ENCODE measurements at places on chromosomes 11 and 22.

DNA sequence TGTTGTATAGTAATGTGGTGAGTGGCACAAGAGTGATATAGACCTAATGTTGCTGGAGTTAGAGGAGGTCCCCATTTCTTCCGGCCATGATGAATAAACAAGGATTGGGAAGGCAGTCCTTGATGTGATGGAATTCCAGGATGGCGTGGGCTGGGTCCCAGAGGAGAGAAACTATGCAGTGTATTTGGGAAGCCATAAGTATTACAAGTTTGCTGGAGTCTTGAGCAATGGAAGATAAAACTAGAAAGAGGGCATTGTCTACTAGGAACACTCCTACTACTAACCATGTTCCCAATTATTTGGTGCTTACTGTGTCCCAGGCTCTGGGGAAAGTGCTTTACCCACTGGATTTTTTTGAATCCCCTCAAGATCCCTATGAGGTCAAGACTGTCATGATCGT, 20.0 kb downstream of the LDLRAD3 start:
- no peak for DNase-seq

DNA sequence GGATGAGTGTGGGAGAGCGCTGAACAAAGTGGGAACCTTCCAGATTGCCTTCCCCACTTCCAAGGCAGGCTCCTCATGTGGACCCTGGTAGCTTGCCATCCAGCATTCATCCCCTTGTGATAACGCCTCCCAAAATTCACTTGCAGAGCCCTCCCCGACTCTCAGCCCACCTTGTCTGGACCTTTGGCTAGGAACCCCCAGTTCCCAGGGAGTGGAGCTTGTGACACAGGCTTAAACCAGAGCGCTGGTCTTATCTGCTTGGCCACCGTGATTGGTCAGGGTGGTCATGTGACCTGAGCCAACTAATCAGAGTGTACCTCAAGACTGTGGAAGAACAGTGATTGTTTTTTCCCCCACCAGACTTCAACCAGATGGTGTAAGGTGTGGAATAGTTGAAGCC, 9.6 kb upstream of the SLC35C1 start:
- DNase-seq = no peak

DNA sequence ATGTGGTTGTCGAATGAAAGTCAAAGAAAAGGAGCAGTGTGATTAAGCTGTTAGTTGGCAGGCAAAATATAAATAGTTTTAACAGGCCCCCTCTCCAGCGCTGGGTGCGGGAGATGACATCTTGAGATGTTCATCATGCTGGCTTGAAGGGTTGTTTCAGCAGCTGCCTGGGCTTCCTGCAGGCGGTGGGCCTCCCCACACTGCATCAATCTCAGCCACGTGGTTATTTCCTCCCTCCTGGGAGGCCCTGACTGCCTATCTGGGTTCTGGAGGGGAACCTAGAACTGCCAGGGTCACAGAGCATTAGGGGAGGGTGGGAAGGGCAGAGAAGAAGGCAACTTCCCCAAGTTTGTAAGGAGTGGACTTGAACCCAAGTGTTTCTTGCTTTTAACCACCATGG, 173.3 kb upstream of the SYT13 start:
- DNase-seq = no peak

DNA sequence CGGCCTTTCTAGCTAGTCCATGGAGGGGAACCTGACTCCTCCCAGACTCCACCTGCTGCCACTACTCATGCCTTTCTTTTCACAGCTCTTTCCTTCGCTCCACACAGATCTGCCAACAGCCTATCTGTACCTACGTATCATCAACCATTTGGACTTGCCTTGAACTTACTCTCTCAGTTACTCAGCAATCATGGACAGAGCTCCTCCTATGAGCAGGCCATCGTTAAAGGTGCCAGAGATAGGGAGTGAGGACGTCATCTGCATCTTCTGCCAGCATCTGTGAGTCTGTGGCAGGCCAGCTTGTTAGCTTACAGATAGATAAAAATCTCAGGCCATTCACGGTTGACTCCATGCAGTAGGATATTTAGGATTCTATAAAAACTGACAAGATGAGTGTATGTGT, 162.9 kb upstream of the ZBED5 start:
- DNase-seq = no peak

DNA sequence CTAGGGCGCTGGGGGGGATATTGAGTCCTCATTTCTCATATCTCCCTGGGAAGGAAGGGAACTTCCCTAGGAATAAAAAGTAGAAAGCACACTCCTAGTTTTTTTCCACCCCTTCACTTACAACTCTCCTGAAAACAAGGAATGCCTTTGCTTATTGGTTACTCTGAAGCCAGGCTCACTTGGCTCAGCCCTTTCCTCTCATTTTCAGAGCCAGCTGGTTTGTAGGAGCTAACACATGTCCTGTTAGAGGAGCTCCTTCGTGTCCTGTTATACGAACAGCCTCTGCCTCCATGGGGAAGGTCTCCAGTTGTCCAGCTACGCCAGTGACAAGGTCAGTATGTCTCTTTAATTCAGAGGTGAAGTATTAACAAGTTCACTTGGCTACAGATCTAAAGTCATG, 17.6 kb downstream of the ALKBH8 start:
- DNase-seq = no peak

- peak; percentile 70 for DNase-seq
Measured at GRCh38 chr22:39900306-39901227, at the start of gene GRAP2. TSS of gene GRAP2 (plus strand) at chr22:39901084. CDS start at chr22:39947107, 46,023 bp downstream.

GRCh38 chr11:113331441-113331840, 17.1 kb downstream of the TTC12 start:
- no peak for DNase-seq

DNA sequence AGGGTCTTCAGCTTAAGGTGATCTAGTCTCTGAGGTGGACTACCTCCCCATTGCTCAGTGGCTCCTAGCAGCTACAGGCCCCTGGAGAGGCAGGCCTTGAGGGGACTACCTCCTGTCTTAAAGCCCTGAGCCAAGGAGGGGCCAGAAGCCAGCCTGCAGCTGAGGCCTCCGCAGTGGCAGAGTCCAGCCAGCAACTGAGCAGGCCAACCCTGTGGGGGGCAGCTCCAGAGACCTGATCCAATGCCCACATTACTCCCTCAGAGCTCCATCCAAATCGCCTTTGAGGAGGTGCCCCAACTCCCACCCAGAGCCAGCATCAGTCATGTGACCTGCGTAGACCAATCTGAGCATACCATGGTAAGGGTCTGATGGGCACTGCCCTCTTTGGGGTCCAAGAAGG, 2.7 kb downstream of the C2CD2L start:
- no peak for DNase-seq

DNA sequence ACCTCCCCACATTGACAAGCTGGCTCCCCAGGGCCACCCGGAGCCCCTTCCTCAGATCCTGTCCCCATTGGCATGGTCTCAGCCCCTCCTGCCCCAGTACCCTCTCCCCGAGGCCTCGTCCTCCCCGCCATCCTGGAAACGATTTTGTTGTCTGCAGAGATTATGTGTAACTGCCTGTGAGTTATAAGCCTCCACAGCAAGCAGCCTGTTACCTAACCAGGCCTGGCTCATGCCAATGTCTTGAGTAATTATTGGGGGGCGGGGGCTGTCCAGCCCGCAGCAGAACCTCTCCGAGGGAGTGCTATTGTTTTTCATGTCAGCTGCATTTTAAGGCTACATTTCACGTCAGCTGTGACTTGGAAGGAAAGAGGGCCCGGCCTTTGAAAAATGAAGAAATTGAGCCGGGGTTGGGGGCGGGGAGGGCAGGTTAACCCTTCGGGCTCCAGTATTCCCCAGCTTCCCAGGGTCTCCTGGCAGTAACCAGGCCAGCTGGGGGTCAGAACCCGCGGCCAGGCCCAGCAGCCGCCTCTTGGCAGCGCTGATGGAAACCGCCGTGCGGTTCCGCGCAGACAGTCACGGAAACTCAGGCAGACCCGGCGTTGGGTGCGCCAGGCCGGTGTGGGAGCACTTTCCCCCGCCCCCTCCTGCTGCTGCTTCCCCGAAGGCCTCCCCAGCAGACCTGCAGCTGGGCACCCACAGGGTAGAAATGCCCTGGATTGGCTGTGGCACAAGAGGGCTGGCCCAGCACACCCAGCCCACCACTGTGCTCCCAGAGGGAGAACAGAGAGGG, 59.5 kb downstream of the CDKN1C start:
- no peak for DNase-seq

- DNase-seq = no peak
Measured at GRCh38 chr11:116807601-116808261, 15.4 kb downstream of the APOA4 start.

DNA sequence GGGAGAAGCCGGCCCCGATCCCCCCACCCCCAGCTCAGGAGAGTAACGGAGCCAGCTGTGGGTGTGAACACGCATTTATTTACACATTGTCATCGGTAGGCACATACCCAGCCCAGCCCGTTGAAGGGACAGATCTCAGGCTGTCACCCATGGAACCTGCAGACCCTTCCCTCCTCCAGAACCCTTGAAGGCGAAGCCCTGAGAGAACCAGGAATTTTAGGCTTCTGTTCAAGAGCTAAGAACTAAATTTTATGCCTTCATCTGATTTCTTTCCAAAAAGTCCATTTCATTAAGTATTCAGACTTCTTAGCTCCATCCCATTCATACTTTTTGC, 379 bp upstream of the BRMS1 start:
- no peak for DNase-seq
